ENCODE measurements at places on chromosomes 16 and 17.
A peak's percentile ranks its signal among the peaks of the same experiment; 100 is the strongest.

DNA sequence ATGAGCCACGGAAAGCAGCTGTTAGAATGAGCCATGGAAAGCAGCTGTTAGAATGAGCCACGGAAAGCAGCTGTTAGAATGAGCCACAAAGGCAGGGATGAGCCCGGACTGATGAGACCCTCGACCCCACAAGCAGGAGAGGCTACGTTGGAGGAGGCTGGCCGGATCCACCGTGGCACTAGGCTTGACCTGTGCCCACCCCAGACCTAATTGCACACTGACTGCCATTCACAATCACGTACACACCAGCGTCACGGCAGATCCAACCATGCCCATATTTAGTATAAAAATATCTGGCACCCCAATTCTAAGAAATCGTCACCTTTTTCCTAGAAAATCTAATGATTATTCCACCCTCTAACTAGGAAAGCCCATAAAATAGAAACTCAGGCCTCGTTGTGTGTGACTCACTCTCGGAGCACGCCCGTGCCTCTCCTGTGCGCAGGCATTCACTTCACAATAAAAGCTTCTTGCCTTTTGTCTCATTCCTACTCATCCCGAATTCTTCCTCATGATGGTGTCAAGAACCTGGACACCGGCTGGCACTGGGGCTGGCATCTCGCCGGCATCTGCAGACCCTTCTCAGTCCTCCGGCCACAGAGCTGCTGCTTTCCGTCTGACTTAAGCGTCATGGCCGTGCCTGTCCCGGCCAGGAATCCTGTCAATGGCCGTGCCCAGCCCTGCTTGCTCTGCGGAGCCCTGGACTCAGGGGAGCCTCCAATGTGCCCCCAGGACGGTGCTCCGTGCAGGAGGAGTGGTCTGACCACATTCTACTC lies 5.5 kb upstream of the SECTM1 start:
- peak; percentile 34 for DNase-seq

DNA sequence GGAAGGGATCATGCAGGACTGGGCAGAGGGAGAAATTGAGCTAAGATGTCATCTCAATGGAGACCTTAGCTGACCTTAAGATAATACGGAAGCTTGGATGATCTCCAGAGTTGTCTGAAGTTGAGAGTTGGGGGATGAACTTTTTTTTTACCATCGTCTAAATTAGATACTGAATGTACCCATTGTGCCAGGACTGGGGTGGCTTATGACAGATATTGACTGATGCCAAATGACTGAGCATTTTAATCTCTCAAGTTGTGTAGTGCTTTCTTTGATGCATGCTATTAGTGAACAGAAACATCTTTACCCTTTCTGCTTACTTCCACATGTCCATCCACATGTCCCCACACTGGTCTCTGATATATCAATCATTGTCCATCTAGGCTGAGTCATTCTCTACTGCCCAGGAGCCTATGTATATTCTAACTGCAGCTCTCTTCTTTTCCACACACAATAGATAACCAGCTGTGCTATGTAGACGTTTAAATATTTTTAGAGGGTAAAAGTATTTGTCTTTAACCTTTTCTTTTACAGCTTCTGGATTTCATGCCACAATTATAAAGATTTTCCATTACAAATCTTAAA lies 60.2 kb upstream of the ZKSCAN2 start:
- DNase-seq, result no peak

GRCh38 chr16:27301236-27301861 lies 12.4 kb upstream of the IL4R start:
- DNase-seq, result no peak

GRCh38 chr16:54098247-54098646 lies 188.3 kb downstream of the IRX3 start:
- DNase-seq, result no peak

DNA sequence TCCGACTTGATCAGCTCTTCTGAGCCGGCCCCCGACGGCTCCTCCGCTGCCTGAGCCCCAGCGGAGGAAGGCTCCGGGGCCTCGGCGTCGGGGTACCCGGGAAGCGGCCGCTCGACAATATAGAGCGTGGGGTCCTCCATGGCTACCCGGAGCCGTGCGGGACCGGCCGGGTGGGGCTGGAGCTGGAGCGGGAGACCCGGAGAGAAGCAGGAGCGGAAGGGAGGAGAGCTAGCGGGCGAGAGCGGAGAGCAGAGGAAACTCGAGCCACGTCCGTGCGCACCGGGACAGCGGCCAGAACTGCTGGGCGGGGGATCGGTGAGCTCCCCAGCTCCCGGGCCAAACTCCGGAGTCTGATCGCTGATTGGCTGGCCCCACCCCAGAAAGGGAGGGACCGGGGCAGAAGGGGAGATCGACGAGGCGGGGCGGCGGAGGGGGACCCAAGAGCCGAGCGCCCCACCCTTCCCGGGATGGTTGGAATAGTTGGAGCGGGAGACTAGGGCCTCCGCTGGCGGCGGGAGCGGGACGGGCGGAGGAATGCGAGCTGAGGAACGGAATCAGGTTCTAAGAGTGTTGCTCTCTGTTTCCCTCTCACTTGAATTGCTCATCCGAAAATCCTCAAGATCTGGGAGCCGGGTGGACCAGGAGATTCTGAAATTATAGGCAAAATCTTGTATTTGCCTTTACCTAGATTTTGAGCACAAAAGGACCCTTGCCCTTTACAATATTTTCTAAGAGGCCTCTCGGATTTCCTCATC lies at the start of gene CAVIN1:
TSS of gene CAVIN1 (minus strand) at position 299 of the 755 bp plus-strand sequence. CDS start at position 140, 159 bp downstream.
- no peak for DNase-seq

GRCh38 chr16:85592700-85593493 lies 20.2 kb upstream of the GSE1 start:
- DNase-seq, result no peak

- DNase-seq, result no peak
Measured at GRCh38 chr17:34990921-34991365, 10.6 kb downstream of the LIG3 start.

DNA sequence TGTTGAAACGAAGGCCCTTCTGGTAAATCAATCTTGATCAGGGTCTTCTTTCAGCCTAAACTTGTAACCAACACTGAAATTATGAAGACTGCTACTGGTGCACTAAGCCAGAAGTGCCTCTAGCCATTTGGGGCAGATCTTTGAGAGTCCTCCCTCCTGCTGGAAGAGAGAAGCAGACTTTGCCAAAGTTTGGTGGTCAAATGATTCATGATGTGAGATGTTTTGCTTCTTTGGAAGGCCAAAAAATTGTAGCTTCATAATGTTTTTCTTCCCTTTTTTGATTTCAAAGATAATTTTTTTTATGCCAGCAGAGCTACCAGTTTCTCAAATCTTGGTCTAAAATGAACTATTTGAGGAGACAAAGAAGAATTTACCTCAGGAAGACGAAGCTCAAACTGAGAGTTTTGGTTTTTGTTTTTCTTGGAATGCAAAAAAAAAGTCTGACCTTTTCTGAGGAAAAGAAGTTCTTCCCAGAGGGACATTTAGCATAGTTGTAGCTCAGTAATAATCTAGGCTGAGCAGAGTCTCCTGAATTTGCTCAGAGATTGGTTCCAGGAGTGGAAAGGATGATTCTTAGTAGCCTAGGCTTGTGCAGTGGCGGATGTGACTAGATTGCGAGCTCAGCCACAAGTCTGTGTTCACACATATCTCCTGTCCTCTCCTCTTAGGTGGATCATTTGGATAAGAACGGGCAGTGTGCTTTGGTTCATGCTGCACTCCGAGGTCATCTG lies 50.9 kb downstream of the CYB561 start:
- DNase-seq, result peak; percentile 25

- DNase-seq, result peak; percentile 74
Measured at GRCh38 chr17:63919311-63919723, 678 bp upstream of the GH1 start.

- DNase-seq, result peak; percentile 86
Measured at GRCh38 chr17:29155227-29155965, 24.8 kb downstream of the MYO18A start.

DNA sequence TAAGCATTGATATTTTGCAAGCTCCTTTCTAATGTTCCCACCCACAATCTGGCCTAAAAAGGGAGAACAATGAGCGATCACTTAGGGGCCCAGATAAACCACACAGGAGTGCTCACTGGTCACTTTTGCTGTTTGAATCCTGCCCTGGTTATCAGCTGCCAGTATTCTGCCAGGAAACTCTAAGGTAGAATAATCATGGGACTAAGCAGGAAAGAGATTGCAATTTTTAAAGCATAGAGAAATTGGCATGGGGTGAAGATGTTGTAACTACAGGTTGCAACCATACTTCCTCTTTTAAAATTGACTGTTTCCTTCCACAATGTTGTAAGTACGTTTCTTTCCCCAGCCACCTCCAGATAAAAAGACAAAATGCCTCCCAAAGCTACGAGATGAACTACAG lies 251.2 kb upstream of the CDH11 start:
- DNase-seq, result no peak

DNA sequence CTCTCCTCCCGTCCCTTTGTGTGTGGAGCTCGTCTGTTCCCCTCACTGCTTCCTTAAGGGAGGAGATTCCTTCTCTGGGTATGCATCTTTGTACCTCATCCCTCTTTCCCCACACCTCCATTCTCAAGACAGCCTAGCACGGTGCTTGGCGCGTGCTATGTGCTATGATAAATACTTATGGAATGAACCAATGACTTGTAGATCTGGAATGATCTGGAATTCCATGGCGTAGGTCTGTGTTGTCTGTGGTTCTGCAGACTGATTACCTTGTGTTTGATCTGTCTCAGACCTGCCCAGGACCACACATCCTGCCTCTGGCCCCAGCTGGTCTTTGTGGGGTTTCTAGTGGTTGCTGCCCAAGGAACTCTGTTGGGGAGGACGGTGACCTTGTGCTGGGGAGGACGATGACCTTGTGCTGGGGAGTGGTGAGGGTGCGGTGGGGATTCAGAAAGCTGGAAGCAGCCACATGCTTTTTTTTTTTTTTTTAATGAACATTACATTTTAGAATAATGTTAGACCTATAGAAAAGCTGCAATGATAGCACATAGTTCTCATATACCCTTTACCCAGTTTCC lies 33.5 kb upstream of the ETV4 start:
- no peak for DNase-seq

- no peak for DNase-seq
Measured at GRCh38 chr17:48322060-48322459, 108.0 kb downstream of the SKAP1 start.

DNA sequence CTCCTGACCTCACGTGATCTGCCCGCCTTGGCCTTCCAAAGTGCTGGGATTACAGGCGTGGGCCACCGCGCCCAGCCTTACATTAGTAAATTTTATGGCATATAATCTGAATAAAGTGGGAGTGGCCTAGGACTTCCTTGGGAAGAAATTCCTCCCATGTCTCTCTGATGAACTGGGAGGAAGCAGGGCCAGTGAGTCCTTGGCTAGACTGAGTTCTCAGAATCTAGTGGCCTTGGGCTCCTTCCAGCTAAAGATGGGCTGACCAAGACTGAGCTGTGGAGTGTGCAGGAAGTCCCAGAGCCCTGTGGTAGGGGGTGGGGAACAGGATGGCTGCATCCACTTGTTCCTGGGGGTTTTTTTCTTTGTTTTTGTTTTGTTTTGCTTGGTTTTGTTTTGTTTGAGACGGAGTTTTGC lies 10.0 kb upstream of the NAGLU start:
- no peak for DNase-seq

GRCh38 chr16:46632778-46633733 lies 11.9 kb upstream of the SHCBP1 start:
- DNase-seq, result no peak

DNA sequence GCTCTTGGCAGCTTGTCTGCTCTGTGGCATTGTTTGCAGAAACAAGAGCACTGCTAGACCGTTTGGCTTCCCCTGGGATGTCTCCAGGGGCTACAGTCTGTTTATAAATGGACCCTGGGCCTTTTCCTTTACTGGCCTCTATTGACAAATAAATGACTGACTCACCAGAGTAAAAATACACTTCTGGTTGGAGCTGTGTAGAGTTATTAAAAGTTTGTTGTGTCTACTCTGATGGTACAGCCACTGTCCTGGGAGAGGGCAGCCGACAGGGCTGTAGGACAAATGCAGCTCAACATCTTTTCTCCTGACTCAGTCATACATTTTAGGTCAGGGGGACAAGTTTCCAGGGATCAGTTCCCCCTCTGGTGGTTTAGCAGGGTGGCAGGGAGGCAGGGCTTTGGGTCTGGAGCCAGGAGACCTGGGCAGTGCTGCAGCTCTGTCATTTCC lies 30.0 kb downstream of the FOXL1 start:
- no peak for DNase-seq

- no peak for DNase-seq
Measured at GRCh38 chr16:72455743-72456659, 284.0 kb upstream of the PMFBP1 start.

- DNase-seq, result no peak
Measured at GRCh38 chr17:27290916-27291598, 2.9 kb upstream of the WSB1 start.

DNA sequence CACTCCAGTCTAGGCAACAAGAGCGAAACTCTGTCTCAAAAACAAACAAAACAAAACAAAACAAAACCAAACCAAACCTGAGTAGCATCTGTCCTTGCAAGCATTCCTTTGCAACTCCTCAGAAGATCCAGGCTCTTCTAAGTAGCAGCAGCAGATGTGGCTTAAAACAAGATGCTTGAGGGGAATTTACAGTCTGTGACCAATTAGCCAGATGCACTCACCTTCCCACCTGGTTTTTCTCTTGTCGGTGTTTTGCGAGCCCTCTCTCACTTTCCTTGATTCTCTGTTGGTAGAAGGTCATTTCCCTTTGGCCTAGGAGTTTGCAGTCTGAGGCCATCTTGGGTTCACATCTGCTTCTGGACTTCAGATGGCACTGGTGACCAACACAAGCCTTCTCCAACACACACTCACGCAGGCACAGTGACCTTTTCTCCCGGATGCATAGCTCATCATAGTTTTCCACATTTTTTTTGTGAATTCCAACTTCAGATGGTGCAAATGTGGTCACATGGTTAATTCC lies 276.8 kb downstream of the STX8 start:
- no peak for DNase-seq

DNA sequence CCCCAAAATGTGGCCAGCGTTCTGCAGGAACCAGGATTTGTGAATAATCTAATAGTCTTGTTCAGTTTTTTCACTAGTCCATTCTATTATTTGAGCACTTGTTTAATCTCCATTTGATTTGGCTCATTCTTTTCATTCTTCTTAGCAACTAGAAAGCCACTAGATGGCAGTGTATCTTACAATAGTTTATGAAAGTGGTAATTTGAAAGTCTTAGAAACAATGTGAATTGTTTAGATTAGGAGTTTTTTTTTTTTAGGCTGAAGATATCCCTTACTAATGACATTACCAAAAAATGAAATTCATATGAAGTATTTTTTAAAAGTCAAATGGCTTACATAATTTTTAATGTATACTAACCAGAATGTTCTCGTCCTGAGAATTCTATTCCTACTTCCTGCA lies 6.7 kb downstream of the ERI2 start:
- no peak for DNase-seq

GRCh38 chr16:31005350-31006085 lies 4.9 kb downstream of the STX1B start:
- no peak for DNase-seq
